ENCODE measurements at places on chromosomes 13 and 19.
A peak's percentile ranks its signal among the peaks of the same experiment; 100 is the strongest.

DNA sequence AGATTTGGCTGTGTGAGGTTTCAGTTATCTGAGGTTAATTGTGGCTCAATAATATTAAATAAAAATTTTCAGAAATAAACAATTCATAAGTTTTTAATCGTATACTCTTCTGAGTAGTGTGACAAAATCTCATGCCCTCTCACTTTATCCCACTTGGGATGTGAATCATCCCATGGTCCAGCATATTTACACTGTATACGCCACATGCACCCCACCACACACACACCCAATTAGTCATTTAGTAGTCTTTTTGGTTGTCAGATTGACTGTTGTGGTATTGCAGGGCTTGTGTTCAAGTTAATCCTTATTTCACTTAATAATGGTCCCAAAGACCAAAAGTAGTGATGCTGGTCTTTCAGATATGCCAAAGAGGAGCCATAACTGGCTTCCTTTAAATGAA is 66.4 kb upstream of the PCDH9 start:
- no peak for DNase-seq

- DNase-seq = no peak
Observed at GRCh38 chr19:7643031-7643415, 6.1 kb downstream of the STXBP2 start.

GRCh38 chr19:38801359-38802095 is 11.2 kb downstream of the LGALS4 start:
- DNase-seq = no peak

DNA sequence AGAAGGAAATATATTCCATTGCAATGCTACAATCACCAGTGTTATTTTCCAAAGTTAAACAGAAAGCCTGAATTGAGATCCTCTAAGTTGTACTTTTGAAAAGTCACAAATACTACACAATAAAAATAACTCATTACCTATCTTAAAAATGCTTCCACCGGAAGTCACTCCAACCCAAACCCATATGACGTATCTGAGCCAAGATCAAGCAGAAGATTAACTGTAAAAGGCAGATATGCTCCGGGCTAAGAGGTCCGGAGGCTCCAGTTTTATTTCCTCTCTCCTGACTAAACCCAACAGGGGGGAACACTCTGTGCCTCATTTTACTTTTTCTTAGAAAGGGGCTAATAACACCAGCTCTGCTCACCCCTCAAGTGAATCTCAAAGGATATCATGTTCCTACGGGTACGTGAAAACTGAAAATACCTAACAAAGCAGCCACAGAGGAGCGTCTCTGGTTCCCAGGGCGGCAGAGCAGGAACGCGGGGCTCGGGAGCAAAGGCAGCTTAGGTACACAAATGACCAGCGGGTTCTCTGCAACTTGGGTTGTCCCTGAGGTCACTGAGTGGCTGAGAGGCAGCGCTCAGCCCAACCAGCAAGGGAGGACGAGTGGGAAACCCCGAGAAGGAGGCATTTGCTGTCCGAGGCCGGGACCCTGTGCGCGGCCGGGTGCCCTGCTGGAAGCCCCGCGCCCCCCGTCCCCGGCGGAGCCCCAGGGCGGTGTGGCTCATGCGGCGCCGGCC is 750 bp downstream of the RAB20 start:
- DNase-seq = peak; percentile 15

- no peak for DNase-seq
Observed at GRCh38 chr13:20808874-20809273, 35.1 kb upstream of the EEF1AKMT1 start.

- no peak for DNase-seq
Observed at GRCh38 chr19:33242911-33243310, 17.3 kb upstream of the SLC7A10 start.

DNA sequence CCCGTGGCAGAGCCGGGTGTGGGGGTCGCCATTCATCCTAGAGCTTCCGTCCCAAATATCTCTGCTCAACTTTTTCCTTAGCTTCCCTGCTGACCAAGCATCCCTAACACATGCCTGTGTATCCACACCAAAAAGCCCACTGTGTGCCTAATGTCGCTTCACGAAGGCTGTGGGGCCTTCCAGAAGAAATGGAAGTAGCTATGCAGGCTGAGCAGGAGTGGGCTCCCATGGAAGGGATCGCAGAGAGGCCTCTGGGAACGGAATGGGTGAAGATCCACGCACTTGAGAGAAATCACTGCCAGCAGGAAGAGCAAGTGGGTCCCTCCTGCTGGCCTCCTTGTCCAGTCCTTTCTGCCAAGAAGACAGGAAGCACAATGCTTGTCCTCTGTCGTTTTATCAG is 136.0 kb downstream of the SOX1 start:
- DNase-seq = no peak

DNA sequence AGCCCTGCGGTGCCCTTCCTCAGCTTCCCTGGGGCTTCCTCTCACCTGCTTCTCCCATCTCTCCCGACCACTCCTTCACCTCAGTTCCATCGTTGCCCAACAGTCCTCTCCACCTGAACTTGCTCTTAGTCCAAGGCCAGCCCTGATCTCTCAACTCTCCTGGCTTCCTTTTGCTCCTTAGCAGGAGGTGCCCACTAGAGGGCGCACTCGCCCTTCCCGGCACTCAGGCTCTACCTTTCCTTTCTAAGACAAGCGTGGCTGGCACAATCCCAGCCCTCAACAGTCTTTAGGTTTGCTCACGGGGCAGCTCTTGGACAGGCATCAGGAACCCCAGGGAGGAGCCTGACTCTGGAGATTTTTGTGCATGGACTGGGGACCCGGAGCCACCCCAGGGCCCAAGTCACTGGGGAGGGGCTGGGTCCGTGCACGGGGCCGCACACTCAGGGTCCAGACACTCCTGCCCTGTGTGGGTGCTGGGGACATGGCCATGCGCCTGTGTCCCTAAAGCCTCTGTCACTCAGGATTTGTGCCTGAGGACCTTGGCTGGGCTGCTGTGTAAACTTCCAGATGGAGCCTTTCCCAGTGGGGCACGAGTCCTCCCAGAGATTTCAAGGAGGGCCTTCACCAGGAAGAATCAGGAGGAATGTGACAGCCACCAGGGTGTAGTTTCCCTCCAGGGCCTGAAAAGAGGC is 12.1 kb upstream of the CEACAM8 start:
- peak; percentile 77 for DNase-seq

DNA sequence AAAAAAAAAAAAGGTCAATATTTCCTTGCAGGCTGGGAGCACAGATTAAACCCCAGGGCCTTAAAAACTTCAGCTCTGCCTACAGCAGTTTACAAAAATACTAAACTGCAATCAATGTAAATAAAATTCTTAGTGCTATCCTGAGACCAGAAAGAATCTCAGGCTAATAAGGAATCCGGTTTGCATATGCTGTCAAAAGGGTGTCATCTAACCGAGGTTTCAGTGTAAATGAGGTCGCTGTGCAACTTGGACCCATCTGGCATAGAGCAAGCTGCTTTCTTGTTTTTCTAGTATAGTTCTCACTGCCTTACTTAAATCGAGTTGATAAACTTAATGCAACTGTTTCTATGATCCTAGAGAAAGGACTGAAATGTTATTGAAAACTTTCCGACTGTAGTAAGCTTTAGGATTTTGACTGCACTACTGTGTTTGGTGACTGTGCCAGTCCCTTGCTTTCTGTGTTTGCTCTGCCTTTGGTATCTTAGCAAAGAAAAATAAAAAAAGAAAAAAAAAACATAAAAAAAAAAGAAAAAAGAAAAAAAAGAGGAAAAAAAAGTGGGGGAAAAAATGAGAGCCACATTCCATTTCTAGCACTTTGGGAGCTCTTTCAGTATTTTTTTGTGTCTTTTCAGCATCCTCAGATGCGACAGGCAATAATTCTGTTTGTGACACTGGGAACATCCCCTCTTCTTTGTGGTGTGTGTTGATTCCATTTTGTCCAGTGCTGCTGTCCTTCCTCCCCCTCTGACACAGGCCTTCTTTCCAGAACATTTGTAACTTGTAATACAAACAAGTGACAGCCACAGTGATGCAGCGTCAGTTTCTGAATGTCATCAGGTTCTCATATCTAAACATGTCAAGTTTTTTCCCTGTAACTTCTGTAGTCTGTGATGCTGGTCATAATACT is 340.5 kb downstream of the ZNF536 start:
- no peak for DNase-seq

DNA sequence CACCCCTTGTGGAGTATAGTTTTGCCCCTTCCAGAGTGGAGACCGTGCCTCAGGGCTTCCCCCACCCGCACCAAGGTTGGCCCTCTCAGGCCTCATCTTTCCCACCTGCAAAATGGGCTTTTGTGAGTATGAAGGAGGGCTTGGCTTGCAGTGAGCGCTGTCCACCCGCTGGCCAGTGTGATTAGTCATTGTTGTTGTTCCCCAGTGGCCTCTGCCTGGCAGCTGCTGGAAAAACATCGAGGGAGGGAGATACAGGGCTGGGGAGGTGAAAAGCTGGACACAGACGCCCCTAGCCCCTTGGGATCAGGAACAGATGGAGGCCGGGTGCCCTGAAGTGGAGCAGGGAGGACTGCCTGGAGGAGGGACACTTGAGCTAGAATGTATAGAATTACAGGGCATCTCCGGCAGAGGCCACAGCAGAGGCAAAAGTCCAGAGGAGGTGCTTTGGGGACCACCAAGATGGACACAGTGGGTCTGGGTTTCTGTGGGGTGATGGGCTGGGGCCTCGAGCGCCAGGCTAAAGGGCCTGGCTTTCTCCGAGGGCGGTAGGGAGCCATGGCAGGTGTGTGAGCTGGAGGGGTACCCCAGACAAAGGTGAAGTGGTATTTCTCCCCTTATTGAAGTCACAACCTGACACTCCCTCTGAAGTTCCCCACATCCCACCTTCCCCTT is 3.9 kb upstream of the IL12RB1 start:
- DNase-seq = no peak

DNA sequence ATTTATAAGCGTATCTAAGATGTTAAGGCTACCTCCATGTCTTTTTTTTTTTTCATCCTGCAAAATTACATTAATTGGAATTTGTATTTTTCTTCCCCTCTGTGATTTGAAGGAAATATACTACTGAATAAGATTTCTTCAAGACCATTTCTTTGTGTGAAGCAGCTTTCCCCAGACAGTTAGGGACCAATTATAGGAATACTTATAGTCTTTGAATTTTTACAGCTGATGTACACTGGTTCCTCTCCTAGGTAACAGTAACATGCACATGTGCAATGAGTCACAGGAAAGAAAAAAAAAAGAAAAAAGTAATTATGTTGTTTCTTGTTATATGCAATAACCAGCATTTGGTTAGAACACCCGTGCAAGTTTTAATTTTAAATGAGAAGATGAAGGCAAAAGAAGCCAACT is 82.0 kb downstream of the PCDH9 start:
- DNase-seq = no peak

- no peak for DNase-seq
Observed at GRCh38 chr13:98519976-98520375, 56.9 kb downstream of the STK24 start.

GRCh38 chr13:98564204-98564603 is 12.7 kb downstream of the STK24 start:
- no peak for DNase-seq

GRCh38 chr13:20124303-20124702 is 36.5 kb downstream of the GJA3 start:
- DNase-seq = no peak

DNA sequence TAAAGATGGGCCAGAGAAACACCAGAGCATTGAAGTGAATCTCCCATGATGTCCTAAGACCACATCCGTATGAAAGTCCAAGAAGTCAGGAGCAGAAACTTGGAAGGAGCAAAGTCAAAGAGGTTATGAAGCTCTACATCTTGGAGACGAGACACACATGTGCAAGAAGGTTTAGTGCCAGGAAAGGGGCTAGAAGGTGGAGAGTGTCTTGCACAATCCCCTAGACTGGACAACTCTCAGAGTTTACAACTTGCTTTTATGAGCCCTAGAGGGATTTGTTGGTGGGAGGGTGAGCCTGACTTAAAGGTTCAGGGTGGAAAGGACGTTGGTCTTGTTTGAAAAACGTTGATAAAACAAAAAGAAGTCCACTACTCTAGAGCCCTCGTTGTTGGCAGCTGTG is 150.6 kb downstream of the GPC6 start:
- DNase-seq = no peak
